Sigmoid colon (tissue), 7 donors: ENCODE measurements at places on chromosomes 12 and 14.

- no peaks in the 10 kb centered on the region for H3K36me3 ChIP-seq
- H3K27ac ChIP-seq, result peak overlapping the region; percentile 100
- H3K27me3 ChIP-seq, result no peaks in the 10 kb centered on the region
- H3K4me3 ChIP-seq, result peak overlapping the region; percentile 83
These were observed 710 bp upstream of the FOS start for GRCh38 chr14:75277815-75278421.

GRCh38 chr14:53295985-53296582 is 143.0 kb upstream of the DDHD1 start:
- H3K27ac ChIP-seq, result no peak overlapping the region
- H3K4me3 ChIP-seq, result no peak overlapping the region
- DNase-seq, result no peak
- H3K4me1 ChIP-seq, result no peaks in the 10 kb centered on the region
- H3K27me3 ChIP-seq, result no peaks in the 10 kb centered on the region
- no peaks in the 10 kb centered on the region for H3K36me3 ChIP-seq

DNA sequence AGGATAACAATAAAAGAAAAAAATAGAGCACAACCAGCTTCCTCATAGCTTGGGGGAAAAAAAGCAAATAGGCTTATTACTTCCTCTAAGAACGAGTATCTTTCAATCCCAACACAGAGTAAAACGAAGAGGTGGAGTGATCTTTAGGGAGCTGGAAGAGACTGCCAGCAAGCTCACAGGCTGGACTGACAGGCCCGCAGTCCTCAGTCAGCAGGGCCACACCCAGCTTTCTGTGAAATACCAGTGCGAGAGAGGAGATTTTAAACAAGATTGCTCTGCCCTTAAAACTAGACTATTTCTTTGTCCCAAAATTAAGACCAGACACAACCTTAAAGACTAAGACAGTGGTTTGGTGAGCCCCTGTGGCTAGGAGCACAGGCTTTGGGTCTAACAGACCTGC is 32.9 kb downstream of the SETD3 start:
- DNase-seq, result no peak
- peaks cover 8% of the 10 kb centered on the region for H3K36me3 ChIP-seq
- H3K27ac ChIP-seq, result no peak overlapping the region
- H3K27me3 ChIP-seq, result no peaks in the 10 kb centered on the region
- no peak overlapping the region for H3K4me3 ChIP-seq
- H3K4me1 ChIP-seq, result no peaks in the 10 kb centered on the region

DNA sequence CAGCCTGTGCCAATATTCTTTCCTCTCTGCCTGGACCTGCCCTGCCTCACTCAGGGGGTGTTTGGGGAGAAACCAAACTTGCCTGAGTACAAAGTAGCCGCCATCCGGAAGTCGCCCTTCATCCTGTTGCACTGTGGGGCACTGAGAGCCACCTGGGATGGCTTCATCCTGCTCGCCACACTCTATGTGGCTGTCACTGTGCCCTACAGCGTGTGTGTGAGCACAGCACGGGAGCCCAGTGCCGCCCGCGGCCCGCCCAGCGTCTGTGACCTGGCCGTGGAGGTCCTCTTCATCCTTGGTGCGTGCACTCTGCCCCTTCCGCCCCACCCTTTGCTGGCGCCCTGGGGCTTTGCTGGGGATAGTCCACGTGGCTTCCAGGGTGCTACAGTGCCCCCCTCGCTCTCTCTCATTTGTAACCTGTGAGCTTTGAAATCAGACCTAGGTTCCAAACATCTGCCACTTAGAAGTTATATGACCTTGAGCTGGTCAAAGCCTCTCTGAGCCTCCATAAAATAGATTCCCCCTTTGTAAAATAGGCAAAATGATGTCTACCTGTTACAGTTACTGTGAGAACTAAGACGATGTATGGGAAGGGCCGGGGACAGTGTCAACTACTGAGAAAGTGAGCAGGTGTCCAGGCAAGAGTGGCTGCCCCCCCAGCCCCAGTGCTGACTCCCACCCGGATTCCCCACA is 4.5 kb downstream of the KCNH3 start:
- peaks cover 15% of the 10 kb centered on the region for H3K27me3 ChIP-seq
- no peaks in the 10 kb centered on the region for H3K36me3 ChIP-seq
- peaks cover 8% of the 10 kb centered on the region for H3K4me1 ChIP-seq
- no peak overlapping the region for H3K4me3 ChIP-seq

GRCh38 chr12:103207936-103208335 is 250.5 kb downstream of the ASCL1 start:
- no peaks in the 10 kb centered on the region for H3K4me1 ChIP-seq
- no peak overlapping the region for H3K27ac ChIP-seq
- DNase-seq, result no peak
- H3K4me3 ChIP-seq, result no peak overlapping the region
- no peaks in the 10 kb centered on the region for H3K27me3 ChIP-seq

- no peaks in the 10 kb centered on the region for H3K36me3 ChIP-seq
- H3K4me3 ChIP-seq, result no peak overlapping the region
- no peak for DNase-seq
- no peaks in the 10 kb centered on the region for H3K4me1 ChIP-seq
These were observed 71.6 kb downstream of the MAP1LC3B2 start for GRCh38 chr12:116630762-116631161.

DNA sequence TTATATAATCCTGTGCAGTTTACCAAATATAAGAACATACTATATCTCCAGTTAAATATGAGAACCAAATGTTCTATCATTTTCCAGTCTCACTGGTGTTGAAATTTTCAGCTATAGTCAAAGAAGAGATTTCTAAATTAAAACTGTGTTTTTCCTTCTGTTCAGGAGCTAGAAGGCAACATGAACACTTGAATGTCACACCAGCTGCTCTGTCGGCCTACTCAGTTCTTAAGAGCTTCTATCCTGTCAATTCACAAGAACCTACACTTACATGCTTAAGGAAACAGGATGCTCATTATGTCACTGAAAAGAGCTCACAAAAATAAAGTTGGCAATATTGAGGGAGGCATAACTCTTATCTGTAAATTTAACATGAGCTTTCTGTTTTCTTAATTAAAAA is 43.1 kb downstream of the ATP2B1 start:
- no peaks in the 10 kb centered on the region for H3K4me1 ChIP-seq
- DNase-seq, result no peak
- no peaks in the 10 kb centered on the region for H3K27me3 ChIP-seq
- no peaks in the 10 kb centered on the region for H3K36me3 ChIP-seq
- no peak overlapping the region for H3K27ac ChIP-seq
- no peak overlapping the region for H3K4me3 ChIP-seq

- H3K27me3 ChIP-seq, result no peaks in the 10 kb centered on the region
- no peak overlapping the region for H3K4me3 ChIP-seq
- H3K4me1 ChIP-seq, result peaks cover 44% of the 10 kb centered on the region
- H3K27ac ChIP-seq, result peak overlapping the region; percentile 96
- H3K36me3 ChIP-seq, result peaks cover 54% of the 10 kb centered on the region
These were observed 3.1 kb downstream of the DDIT3 start for GRCh38 chr12:57517187-57517586.

DNA sequence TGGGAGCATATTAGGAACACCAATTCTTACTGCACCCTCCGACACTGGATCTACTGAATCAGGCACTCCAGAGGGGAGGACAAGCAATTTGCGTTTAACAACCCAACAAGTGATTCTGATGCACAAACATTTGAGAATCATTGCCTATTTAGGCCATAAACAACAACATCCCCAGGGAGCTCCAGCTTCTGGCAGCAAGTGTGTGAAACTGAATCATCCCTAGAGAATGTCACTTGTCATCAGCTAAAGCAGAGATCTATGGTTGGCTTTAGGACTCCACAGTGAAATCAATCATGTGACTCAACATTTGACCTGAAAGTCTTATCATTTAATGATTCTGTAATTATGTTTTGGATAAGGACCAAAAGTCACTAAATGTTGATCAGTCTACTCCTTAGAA is 505.0 kb upstream of the FLRT2 start:
- no peak overlapping the region for H3K4me3 ChIP-seq
- no peaks in the 10 kb centered on the region for H3K4me1 ChIP-seq
- H3K36me3 ChIP-seq, result no peaks in the 10 kb centered on the region
- H3K27ac ChIP-seq, result no peak overlapping the region

DNA sequence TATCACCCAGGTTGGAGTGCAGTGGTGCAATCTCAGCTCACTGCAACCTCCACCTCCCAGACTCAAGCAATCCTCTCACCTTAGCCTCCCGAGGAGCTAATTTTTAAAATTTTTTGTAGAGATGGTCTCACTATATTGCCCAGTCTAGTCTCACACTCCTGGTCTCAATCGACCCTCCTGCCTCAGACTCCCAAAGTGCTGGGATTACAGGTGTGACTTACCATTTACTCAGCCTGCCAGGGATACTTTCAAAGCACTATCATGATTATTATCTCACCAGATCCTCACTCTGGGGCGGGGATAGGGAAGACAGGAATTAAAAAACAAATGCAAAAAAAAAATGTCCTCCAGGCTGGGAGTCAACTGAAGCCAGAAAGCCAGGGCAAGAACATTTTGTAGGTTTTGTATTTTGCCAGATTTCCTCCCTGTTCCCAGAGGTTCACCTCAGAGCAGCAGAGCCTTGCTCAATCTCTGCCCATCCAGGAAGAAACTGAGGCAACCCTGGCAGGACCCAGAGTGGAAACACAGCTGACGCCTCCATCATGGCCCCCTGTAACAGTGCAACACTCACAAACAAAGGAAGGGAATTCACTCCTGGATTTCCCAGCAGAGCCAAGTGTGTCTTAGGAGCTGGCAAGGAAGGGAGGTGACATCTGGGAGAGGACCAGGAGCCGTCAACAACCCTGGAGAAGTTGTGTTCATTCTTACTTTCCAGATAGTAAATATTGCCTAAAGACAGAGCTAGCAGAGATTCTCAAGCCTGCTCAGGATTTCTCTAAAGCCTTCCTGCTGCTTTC is 73.9 kb downstream of the IRF2BPL start:
- H3K4me1 ChIP-seq, result peaks cover 79% of the 10 kb centered on the region
- no peaks in the 10 kb centered on the region for H3K36me3 ChIP-seq
- H3K27me3 ChIP-seq, result no peaks in the 10 kb centered on the region
- no peak for DNase-seq

- H3K4me3 ChIP-seq, result no peak overlapping the region
- no peaks in the 10 kb centered on the region for H3K36me3 ChIP-seq
- H3K27ac ChIP-seq, result no peak overlapping the region
- no peaks in the 10 kb centered on the region for H3K27me3 ChIP-seq
- DNase-seq, result no peak
These were observed 463.6 kb upstream of the CCDC196 start for GRCh38 chr14:66022526-66022925.

DNA sequence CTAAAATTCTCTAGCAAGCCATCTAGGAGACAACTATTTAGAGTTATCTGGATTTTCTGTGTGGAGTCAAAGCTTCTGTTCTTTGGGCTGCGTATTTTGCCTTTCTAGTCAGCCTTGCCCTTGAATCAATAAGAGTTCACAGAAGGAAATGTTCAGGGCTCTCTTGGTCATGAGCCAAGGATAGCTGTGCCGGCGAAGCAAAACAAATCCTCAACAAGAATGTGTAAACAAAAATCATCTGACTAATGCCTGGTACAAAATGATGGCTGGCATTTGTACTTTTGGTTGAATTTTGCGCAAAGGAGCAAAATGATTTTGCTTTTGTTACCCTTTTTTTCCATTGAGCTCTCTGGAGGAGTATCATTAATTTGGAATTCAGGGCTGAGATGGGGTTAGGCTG is 171.1 kb downstream of the DACT1 start:
- no peaks in the 10 kb centered on the region for H3K27me3 ChIP-seq
- DNase-seq, result no peak
- H3K4me3 ChIP-seq, result no peak overlapping the region
- no peak overlapping the region for H3K27ac ChIP-seq
- H3K4me1 ChIP-seq, result no peaks in the 10 kb centered on the region
- H3K36me3 ChIP-seq, result no peaks in the 10 kb centered on the region

DNA sequence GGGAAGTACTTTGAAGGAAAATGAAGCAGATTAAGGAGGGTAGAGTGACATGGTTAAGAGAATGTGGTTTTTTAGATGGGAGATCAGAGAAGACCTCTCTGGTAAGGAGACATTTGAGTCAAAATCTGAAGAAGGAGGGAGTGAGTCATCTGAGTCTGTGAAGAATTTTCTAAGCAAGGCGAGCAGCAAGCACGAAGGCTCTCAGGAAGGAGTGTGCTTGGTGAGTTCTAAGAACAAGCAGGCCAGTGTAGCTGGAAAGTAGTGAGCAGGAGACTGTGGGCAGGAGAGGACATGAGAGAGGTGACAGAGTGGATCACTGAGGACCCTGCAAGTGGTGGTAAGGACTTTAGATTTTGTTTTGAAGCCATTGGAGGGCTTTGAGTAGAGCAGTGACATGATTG is 76.3 kb upstream of the FUT8 start:
- H3K4me3 ChIP-seq, result no peak overlapping the region
- H3K27me3 ChIP-seq, result no peaks in the 10 kb centered on the region
- H3K27ac ChIP-seq, result no peak overlapping the region
- no peaks in the 10 kb centered on the region for H3K4me1 ChIP-seq
- DNase-seq, result no peak

GRCh38 chr12:101830367-101831325 is at the start of gene GNPTAB:
GNPTAB (minus strand) TSS chr12:101830959; CDS start chr12:101830675, 284 bp downstream.
- peak within 1 kb of the TSS; percentile 91 for H3K4me3 ChIP-seq
- peak within 1 kb of the TSS; percentile 84 for H3K27ac ChIP-seq
- no peaks in the 10 kb centered on the region for H3K27me3 ChIP-seq
- H3K36me3 ChIP-seq, result no peaks in the 10 kb centered on the region
- DNase-seq, result peak; percentile 95
- peaks cover 19% of the 10 kb centered on the region for H3K4me1 ChIP-seq

- H3K4me1 ChIP-seq, result peaks cover 35% of the 10 kb centered on the region
- peak; percentile 61 for DNase-seq
- H3K36me3 ChIP-seq, result peaks cover 3% of the 10 kb centered on the region
- no peaks in the 10 kb centered on the region for H3K27me3 ChIP-seq
- no peak overlapping the region for H3K27ac ChIP-seq
- H3K4me3 ChIP-seq, result no peak overlapping the region
These were observed 5.5 kb downstream of the CEP170B start for GRCh38 chr14:104870368-104871144.

- H3K4me3 ChIP-seq, result no peak overlapping the region
- no peak for DNase-seq
- H3K4me1 ChIP-seq, result no peaks in the 10 kb centered on the region
- H3K27ac ChIP-seq, result no peak overlapping the region
- no peaks in the 10 kb centered on the region for H3K36me3 ChIP-seq
These were observed 463.6 kb downstream of the NRXN3 start for GRCh38 chr14:78633752-78634151.

DNA sequence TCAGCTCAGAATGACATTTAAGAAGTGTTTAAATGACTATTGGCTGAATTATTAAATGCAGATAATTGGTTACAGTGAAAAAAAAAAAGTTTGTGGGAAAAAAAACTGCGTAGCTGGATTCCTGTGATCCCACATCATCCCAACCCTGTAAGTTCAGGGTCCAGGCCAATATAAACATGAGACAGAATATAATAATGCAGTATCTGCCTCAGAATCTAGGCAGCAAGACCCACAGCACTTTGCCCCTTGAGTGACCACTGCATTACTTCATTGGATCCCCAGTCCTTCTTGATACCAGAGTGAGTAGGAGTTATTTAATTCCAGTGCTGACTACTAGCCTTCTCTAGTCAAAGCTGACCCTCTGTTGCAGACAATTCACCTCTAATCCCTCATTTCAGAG is 272.6 kb downstream of the CCER1 start:
- H3K4me1 ChIP-seq, result no peaks in the 10 kb centered on the region
- no peaks in the 10 kb centered on the region for H3K36me3 ChIP-seq
- no peak overlapping the region for H3K4me3 ChIP-seq
- no peak for DNase-seq
- H3K27ac ChIP-seq, result no peak overlapping the region
- H3K27me3 ChIP-seq, result no peaks in the 10 kb centered on the region
